ENCODE measurements at places on chromosomes 13 and 19. TPM values are rescaled to one million over a fixed set of nuclear protein-coding genes. Genes with fewer than 3 reads are reported as not detected.
A peak's percentile ranks its signal among the peaks of the same experiment; 100 is the strongest.

DNA sequence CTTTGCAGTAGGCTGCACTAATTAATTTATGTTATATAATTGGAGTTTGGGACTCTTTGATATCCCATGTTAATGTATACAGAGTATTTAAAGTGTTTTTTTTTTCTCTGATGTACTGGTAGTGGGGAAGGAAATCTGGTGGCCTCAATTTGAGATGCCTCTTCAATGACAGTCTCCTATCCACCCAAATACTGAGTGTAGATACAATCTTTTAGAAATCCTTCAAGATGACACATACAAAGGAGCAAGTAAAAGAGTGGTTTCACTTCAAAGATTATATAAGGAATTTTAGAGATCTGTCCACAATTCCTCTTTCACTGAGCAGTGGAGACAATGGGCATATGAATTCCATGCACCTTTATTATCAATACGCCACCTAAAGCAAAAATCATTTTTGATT is 15.1 kb downstream of the NALCN start:
- no peak for DNase-seq

GRCh38 chr13:79108914-79109643 is 297.0 kb downstream of the RBM26 start:
- no peak for DNase-seq

DNA sequence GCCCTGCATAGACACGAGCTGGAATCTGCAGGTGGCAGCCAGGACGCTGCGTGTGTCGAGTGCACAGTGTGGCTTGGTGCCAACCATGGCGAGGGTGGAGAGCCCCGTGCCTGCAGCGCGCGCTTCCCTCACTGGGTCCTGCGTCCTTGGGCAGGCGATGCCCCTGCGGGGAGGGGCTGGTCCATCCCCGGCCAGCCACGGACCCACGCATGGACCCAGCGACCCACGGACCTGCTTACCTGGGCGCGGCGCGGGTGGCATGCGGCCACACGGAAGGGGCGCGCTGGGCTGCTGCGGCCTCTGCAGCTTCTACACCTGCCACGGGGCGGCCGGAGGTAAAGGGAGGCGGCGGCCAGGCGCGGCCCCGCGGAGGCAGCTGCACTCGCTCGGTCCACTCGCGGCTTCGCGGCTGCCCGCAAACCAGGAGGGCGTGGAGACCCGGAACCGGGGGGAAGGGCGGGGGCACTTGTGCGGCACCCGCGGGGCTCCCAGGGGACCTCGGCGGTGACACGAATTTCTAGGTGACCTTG is 569 bp upstream of the MCF2L start:
- DNase-seq: no peak

- DNase-seq: peak; percentile 71
Observed at GRCh38 chr13:59750860-59751259, 412.9 kb downstream of the DIAPH3 start.

DNA sequence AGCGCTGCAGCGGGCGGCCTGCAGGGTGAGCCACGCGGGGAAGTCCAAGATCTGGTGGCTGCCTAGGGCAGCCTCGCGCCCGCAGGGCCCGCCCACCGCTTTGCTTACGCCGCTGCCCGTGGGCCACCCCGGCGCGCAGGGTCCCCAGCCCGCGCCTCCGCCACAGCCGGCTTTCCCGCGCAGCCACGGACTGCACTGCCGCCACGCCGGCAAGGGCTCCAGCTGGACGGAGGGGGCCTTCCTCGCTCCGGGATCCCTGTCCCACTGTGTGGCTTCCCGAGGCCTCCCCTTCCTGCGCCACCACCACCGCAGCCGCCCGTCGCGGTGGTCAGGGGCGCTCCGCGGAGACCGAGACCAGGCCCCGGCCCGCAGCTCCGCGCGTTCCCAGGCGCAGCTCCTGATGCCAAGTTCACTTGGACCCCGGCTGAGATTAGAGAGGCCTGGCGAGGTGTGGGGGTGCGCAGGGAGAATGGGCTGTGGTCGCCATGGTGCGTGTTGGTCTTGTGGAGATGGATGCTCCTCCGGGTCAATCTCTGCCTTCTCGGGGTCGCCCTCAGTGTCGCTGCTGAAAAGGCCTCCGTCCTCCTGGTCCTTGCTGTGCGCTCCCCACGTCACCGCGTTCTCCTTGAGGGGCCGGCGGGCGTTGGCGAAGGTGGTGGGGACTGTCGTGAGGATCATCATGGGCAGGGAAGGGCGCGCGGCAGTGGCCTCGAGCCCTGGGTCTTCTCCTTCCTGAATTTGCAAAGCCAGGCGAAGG is 17.9 kb upstream of the RNF17 start:
- no peak for DNase-seq

- no peak for DNase-seq
Observed at GRCh38 chr13:100044936-100045335, 44.0 kb upstream of the PCCA start.

The SLC5A5 gene
- 1.9 TPM for total RNA-seq

The PRR19 gene
- total RNA-seq: 1.4 TPM
